ENCODE measurements at places on chromosomes 1 and 21. TPM values are rescaled to one million over a fixed set of nuclear protein-coding genes. Genes with fewer than 3 reads are reported as not detected.
A peak's percentile ranks its signal among the peaks of the same experiment; 100 is the strongest.

DNA sequence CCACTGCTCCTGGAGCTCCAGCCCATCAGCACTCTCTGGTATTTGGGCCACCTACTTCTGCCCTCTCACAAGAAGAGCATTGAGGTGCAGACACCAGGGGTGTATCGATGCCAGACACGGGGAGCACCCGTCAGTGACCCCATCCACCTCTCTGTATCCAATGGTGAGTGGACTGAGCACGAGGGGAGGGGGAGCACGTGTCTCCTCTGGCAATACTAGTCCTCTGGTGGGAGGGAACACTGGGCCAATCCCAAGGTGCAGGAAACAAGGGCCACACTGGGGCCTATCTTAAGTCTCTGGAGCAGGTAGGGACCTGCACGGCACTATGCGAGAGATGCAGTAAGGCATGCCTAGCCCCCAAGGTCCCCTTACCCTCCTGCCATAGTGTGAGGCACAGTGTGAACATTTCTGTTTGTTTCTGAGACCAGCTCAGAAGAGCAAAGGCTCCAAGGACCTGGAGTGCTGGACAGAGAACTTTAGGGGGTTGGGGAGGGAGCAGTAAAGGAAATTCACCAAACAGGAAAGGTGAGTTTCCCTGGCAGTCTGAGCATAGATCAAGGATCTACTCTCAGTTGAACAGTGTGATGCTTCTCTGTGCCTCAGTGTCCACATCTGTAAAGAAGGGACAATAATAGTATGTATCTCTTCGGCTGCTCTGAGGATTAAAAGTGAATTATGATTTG lies 2.3 kb downstream of the FCRLB start:
- no peak for DNase-seq
- no peak overlapping the region for H3K4me3 ChIP-seq
- H3K27ac ChIP-seq: no peak overlapping the region
- H3K4me1 ChIP-seq: peaks cover 3% of the 10 kb centered on the region

FCRL4 gene
- total RNA-seq: not detected

GRCh38 chr1:23274134-23274505 lies 56.8 kb upstream of the HTR1D start:
- H3K4me1 ChIP-seq: no peaks in the 10 kb centered on the region
- no peaks in the 10 kb centered on the region for H3K27me3 ChIP-seq
- no peak for DNase-seq
- no peak overlapping the region for H3K4me3 ChIP-seq

SLC6A9 gene
- total RNA-seq: 9.5 TPM

CHTOP gene
- total RNA-seq: 53.8 TPM

TRNP1 gene
- total RNA-seq: 1.9 TPM

DNA sequence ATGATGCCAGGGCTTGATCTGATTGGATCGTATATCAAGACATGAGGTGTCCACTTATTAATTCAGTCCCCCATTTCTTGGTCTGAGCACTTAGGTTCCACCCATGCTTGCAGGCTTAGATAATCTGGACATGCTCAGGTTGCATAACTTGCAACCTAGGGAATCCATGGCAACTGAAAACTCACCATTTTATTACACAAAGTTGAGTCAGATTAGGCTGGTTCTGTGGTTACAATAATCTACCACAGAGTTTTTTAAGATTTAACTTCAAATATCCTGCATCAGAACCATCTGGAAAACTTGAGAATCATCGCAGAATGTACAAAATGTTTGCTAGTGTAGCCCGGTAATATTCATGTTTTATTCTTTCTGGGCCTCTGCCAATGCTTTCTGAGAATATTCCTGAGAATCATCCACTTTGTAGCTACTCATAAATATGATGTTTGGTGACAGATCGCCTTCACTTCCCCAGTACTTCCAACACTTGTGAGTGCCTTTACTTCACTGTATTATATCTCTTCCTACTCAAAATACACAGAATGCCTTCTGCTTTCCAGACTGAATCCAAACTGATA lies 707.2 kb upstream of the ADAMTS5 start:
- H3K27ac ChIP-seq: no peak overlapping the region
- H3K4me3 ChIP-seq: no peak overlapping the region
- DNase-seq: no peak
- no peaks in the 10 kb centered on the region for H3K4me1 ChIP-seq
- H3K36me3 ChIP-seq: no peaks in the 10 kb centered on the region

TNNT2 gene
- total RNA-seq: not detected

DNA sequence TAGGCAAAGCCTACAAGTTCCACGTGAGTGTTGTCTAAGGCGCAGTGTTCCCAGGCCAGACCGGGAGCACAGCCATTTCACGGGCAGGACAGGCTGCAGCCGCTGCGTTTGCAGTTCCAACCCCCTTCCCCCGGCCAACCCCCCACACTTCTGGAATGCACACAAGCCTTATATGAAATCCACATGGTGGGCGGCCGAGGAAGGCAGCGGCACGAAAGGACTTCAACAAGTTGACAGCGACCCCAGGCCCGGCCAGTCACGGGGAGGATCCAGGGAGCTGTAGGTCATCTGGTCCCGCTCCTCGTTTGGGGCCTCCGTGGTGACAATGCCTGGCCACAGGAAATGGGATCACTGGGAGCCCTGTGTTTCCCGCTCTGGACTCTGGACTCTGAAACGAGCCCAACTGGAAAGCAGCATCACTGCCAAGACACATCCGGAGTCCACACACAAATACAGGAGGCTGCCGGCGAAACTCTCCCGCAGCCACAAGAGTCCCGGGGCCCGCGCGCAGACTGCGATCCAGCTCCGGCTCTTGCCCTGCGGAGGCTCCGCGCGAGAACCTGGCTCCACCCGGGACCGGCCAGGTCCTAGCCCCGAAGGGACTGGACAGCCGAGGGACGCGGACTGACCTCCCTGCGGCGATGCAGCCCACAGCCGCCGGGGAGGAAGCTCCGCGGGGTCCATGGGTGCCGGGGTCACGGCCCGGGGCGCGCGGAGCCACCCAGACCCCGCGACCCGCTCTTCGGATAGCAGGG lies 794 bp downstream of the NID1 start:
- peaks cover 8% of the 10 kb centered on the region for H3K4me1 ChIP-seq
- no peaks in the 10 kb centered on the region for H3K36me3 ChIP-seq
- no peaks in the 10 kb centered on the region for H3K27me3 ChIP-seq
- H3K27ac ChIP-seq: peak overlapping the region; percentile 79
- H3K4me3 ChIP-seq: peak overlapping the region; percentile 60

DNA sequence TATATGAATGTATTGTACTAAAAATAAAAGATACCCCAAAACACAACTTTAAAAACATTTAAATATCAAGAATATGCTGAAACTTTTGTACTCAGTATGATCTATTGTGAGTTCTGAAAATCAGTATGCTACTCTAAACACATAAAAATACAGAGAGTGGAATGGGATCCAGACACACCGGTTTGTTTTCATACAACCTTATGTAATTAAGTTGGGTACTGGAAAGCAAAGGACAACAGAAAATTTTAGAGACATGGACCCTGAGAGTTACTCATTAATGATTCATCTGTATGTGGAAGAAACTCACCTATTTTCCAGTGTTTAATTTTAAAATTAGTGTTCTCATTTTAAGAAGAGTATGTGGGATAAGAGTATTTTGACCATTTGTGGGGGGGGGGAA lies 927 bp upstream of the CFHR3 start:
- H3K27ac ChIP-seq: no peak overlapping the region
- H3K4me1 ChIP-seq: no peaks in the 10 kb centered on the region
- no peaks in the 10 kb centered on the region for H3K36me3 ChIP-seq
- no peak overlapping the region for H3K4me3 ChIP-seq
- H3K27me3 ChIP-seq: no peaks in the 10 kb centered on the region
- no peak for DNase-seq

DNA sequence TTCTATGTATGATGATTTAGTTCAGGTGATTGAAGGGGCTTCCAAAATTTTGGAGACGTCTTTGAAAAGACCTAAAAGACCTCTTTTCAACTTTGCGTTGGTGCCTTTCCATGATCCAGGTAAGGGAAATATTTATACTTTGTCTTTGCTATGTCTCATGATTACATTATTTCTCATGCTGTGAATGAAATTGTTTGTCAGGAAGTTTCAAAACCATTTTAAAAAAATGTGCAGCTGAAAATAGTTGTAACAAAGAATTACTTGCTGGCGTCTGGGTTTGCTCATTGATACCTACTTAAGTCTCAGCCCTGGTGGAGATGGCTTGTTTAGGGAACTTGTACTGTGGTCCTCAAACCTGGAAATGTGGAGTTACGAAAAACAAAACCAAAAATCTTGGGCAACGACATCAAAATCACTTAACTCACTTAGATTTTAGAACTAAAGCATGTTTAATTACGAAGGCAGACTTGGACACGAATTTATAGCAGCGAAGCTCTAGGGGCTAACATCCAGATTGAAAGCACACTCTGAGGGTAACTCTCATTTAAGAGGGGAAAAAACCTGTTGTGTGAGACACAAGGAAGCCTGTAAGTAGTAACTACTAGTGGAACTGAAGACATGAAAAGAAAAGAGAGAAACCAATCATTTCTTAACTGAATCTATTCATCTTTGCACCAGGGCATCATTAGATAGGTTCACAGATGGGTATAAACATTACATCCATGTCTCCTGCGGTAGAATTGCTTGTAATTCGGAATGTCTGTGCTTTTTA lies 924 bp downstream of the HMCN1 start:
- H3K27ac ChIP-seq: no peak overlapping the region
- no peak for DNase-seq
- no peaks in the 10 kb centered on the region for H3K36me3 ChIP-seq

GRCh38 chr1:217407534-217408001 lies 223.3 kb downstream of the GPATCH2 start:
- H3K27me3 ChIP-seq: no peaks in the 10 kb centered on the region
- H3K27ac ChIP-seq: no peak overlapping the region
- no peaks in the 10 kb centered on the region for H3K36me3 ChIP-seq
- no peaks in the 10 kb centered on the region for H3K4me1 ChIP-seq
- H3K4me3 ChIP-seq: no peak overlapping the region

GRCh38 chr21:42811960-42812359 lies 67.4 kb downstream of the WDR4 start:
- no peaks in the 10 kb centered on the region for H3K27me3 ChIP-seq
- no peaks in the 10 kb centered on the region for H3K4me1 ChIP-seq
- H3K4me3 ChIP-seq: no peak overlapping the region

- DNase-seq: no peak
- no peaks in the 10 kb centered on the region for H3K27me3 ChIP-seq
- no peaks in the 10 kb centered on the region for H3K4me1 ChIP-seq
- no peak overlapping the region for H3K27ac ChIP-seq
- H3K36me3 ChIP-seq: no peaks in the 10 kb centered on the region
Measured at GRCh38 chr1:187527346-187527745, 698.6 kb downstream of the PLA2G4A start.
